Germinal center (tissue), 1 donor: ENCODE measurements at places on chromosomes 1 and 21.

DNA sequence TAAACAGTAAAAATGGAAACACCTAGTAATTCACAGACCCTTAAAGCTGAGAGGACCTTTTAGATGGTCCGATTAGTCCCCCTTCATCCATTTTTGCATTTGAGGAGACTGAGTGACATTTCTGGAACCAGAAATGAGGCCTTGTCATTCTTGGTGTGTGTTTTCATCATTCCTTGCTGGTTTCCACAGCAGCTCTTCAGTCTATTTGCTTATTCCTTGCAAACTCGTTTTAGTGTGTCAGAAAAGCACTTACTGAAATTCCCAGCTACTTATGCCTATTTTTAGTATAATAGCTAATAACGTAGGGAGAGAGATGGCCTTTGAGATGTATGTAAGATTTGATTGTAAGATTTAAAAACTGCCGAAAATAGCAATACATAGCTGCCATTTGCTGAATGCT, 70.9 kb downstream of the VPS13D start:
- no peak for DNase-seq

GRCh38 chr1:41882068-41882477, 36.6 kb downstream of the HIVEP3 start:
- DNase-seq: no peak

- DNase-seq: no peak
Measured at GRCh38 chr1:109816975-109817535, 53.3 kb upstream of the EPS8L3 start.

- no peak for DNase-seq
Measured at GRCh38 chr1:74895411-74895810, 162.5 kb downstream of the TYW3 start.

GRCh38 chr1:70449049-70449448, 38.0 kb downstream of the CTH start:
- DNase-seq: no peak

GRCh38 chr1:6348511-6349191, 44.9 kb downstream of the ACOT7 start:
- no peak for DNase-seq

GRCh38 chr1:22412932-22413727, 38.5 kb upstream of the ZBTB40 start:
- no peak for DNase-seq

DNA sequence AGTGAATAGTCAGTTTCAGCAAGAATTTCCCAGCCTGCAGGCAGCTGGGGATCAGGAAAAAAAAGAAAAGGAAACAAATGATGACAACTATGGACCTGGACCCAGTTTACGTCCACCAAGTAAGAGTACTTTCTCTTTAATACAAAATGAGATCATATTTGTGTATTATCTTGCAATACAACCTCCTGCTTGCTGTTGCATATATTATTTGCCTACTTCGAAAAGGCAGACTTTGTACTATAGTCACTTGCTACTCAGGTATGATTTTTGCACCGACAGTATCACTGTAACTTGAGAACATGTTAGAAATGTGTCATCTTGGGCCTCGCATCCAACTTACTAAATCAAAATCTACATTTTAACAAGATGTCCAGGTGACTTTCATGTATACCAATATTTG, 30.4 kb downstream of the PRRC2C start:
- DNase-seq: no peak

GRCh38 chr1:109438798-109439297, 12.6 kb upstream of the PSMA5 start:
- DNase-seq: no peak

DNA sequence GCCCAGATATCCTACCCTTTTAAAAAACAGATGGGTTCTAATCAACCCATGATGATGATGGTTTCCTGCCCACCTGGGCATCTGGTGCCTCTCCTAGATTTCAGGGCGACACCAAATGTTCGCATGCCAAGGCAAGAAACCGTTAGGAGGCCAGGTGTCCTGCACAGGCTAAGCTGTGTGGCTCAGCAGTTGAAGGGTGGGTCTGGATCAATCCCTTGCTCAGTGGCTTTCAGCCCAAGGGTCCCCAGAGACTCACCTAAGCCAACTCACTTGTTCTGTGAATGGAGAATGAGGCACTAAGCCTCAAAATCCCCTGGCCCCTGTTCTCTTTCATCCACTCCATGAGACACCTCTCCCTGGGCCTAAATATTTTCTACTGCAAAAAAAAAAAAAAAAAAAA, 169.1 kb upstream of the EDN2 start:
- no peak for DNase-seq

DNA sequence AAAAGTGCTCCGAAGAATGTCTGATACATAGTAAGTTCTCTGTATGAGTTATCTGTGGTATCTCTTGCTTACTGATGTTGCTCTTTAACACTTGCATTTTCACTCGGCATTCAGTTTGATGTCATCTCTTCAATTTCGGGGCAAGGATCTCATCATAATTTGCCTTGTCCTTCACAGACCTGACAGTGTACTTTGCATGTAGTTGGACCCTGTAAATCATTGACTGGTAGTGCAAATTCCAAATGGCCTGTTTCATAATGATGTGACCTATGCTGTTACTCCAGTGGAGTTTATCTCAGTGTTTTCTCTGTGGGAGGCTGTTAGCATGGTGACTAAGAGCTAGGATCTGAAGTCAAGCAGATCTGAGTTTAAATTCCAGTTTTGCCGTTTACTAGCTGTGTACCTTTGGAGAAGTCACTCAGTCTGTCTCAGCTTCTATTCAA, 34.2 kb upstream of the ABCD3 start:
- no peak for DNase-seq

DNA sequence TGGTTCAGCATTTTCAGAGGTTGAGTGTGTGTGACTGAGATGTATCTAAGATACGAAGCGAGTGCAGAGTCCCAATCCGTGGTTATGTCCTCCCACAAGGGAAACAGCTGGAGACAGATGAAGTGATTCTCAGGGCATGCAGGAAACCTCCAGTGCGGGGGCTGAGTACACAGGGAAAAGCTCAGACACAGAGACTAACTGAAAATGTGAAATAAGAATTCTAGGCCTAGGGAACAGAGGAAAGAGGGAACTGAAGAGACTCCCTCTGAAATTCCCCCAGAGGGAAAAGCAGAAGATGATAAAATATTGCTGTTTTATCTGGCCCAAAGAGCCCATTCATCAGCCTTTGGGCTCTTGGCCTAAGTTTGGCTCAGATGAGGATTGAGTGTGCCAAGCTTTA, 116.8 kb downstream of the LRRC53 start:
- DNase-seq: no peak

DNA sequence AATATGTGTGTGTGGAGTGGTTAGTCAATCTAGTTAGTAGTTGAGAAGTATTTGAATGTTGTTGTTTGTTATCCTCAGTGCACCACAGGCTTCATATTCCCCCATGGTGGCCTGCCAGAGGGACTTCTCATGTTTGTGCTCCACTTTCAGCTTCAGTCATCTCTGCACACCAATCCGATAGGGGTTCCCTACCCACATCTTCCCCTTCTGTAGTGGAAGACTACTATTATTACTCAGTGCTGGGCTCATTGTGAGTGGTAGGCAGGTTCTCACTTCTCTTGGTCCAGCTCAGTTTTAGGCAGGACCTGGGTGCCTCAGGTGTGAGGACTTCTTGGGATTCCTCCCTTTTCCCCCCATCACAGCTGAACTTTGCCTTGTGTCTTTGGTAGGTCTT, 14.2 kb downstream of the MT1HL1 start:
- DNase-seq: no peak

DNA sequence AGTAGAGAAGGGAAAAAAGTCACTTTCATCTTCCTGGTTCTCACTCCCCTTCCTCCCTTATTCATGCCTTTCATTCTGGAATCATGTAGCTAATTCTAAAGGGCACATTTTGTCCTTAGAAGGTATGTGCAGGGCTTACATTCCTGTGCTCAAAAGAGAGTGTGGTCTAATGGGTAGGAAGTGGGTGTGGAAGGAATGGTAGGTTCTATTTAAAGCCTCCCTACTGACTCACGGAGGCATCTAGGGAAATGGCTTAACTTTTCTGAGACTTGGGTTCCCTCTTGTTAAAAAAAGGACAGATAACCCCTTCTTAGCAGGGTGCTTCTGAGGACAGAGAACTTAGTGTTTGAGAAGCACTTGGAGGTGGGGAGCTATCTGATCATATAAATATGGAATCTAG, 249.3 kb upstream of the DUSP10 start:
- DNase-seq: no peak

DNA sequence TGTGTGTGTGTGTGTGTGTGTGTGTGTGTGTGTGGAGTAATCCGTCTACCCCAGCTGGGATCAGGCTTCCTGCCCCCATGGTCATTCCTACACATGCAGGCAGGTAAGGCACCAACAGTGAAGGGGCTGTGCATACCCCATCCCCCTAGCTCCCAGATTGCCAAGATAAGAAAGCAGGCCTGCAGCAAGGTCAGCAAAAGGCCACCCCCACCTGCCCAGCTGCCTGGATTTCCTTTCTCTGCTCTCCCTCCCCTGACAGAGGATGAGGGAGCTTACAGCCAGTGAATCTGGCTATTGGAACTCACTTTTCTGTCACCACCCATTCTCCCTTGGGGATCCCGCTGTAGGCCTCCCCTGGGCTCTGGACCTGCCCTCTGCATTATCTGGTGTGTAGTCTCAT, 7.9 kb downstream of the ALX3 start:
- no peak for DNase-seq

DNA sequence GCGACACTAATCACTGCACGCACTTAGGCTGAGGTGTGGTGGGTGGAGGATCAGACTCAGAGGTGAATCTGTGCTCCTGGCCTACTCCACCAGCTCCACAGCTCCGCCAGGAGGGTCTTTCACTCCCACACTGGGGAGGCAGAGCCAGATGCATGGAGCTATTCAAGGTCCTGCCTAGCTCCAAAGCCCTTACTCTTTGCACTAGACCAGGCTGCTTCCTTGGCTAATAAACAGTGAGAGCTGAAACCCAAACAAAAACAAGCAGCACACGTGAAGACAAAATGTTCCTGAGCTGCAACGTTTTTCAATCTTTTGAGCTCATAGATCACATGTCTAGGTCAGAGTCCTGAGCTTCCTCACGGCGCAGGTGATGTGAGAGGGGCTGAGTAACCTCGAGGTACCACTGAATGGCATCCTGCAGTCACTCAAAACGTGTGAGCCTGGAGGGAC, 19.2 kb downstream of the CAPZB start:
- no peak for DNase-seq
